ENCODE measurements at places on chromosomes 5 and 9. TPM values are rescaled to one million over a fixed set of nuclear protein-coding genes. Genes with fewer than 3 reads are reported as not detected.

The PCDHGC5 gene
- 0.06 TPM for total RNA-seq

The CDH10 gene
- not detected for total RNA-seq

The OLFML2A gene
- 3.9 TPM for total RNA-seq

DNA sequence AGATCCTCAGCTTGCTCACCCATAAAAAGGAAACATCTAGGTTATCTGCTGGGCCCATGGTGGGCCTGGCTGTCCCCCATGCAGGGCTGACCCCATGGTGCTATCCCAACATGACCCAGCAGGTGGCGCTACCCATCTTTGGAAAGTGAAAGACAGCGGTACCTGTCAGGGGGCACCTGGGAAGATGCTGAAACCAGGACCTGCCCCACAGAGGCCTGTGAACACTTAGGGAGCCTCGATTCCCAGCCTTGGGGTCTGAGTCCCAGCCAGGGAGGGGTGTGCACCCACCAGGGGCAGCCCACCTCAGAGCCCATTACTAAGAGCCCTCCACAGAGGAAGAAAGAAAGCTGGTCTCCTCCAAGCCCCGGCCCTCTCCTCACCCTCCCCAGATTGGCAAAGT is 46.6 kb upstream of the IPPK start:
- peak; percentile 58 for DNase-seq

GRCh38 chr5:139670369-139671095 is 22.4 kb downstream of the CXXC5 start:
- DNase-seq: peak; percentile 75

DNA sequence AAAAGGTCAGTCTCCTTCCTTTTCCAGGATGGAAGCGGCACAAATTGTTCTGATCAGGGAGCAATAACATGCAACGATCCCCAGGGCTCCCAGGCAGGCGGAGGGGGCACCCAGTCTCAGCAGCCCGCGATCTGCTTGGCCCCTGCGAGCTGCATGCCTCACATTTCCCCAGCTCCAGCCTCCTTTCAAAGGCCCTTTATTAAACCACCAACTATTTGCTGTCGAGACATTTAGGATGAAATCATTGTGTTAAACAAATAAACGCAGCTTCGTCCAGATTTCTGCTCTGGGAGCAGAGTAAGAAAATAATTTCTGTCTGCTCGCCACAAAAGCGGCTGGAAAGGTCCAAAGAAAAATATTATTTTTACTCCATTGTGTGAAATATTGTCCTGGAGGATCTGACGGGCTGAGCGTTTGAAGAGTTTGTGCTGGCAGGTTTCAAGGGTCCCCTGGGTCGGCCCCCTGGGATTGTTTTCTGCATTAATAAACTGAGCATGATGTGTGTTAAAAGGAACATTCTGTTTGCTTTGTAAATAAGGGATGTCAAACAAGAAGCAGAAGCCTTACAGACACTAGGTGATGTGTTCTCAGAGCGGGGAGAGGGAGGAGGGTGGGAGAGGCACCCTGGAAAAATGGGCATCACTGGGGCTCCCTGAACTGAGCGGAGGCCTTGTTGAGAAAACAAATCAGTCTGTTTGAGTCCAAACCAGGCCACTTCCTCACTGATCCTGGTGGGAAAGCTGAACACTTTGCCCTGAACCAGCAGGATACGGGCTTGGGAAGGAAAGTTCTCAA is 110.1 kb downstream of the FOXD1 start:
- DNase-seq: peak; percentile 86

DNA sequence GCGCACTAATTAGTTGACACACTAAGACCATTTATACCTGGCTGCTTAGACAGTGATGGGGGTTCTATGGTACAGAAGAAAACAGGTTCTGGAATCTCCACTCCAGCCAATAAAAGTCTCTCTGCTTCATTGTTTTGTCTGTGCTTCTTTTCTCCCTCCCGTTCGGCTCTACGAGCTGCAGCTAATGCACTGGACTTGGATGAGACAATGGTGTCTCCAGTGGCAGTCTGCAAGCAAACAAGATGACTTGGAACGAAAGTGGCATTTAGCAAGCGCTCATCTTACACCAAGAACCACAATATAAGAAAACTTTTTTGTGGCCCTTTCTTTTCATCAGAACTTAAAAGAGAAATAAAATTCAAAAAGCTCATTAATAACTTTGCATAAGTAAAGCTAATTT is 30.2 kb downstream of the GFM2 start:
- DNase-seq: no peak
